A549 treated with CORT108297 at 1 μM for 4 hours (cell line): ENCODE measurements at places on chromosomes 3 and 15. TPM values are rescaled to one million over a fixed set of nuclear protein-coding genes. Genes with fewer than 3 reads are reported as not detected.

Gene RHCG
- 37.1 to 45.3 TPM (median 39.8 TPM) in 5 replicates for total RNA-seq

Gene NRG4
- total RNA-seq: 0.63 to 2.5 TPM (median 1.1 TPM) in 5 replicates

Gene MEIS2
- 7.2 to 9.3 TPM (median 8.9 TPM) in 5 replicates for total RNA-seq

Gene IQCF5
- not detected in 5 replicates for total RNA-seq

Gene CEP19
- total RNA-seq: 2.7 to 3.4 TPM (median 2.9 TPM) in 5 replicates

Gene CLDN18
- total RNA-seq: not detected in 5 replicates

Gene NEO1
- 28.9 to 36.4 TPM (median 34.9 TPM) in 5 replicates for total RNA-seq

Gene PRKCI
- 14.7 to 20.6 TPM (median 18.7 TPM) in 5 replicates for total RNA-seq

Gene ITPKA
- 1.3 to 2.5 TPM (median 2.0 TPM) in 5 replicates for total RNA-seq

Gene SH3GL3
- 0.58 to 0.80 TPM (median 0.67 TPM) in 5 replicates for total RNA-seq

Gene SENP2
- total RNA-seq: 14.4 to 26.6 TPM (median 17.2 TPM) in 5 replicates

Gene CLSTN2
- total RNA-seq: 0.02 to 0.05 TPM (median 0.03 TPM) in 5 replicates

Gene ZPLD1
- total RNA-seq: 0.03 to 0.07 TPM (median 0.05 TPM) in 4 of 5 replicates, not detected in the other

Gene IMPG2
- 0.01 TPM in 1 of 5 replicates, not detected in the others for total RNA-seq

Gene ERICH6
- total RNA-seq: 0.18 TPM in 1 of 5 replicates, not detected in the others

Gene EPHB3
- total RNA-seq: 0.29 to 0.50 TPM (median 0.30 TPM) in 5 replicates

Gene GOLGA8J
- total RNA-seq: 0.06 to 0.07 TPM (median 0.06 TPM) in 3 of 5 replicates, not detected in the others

Gene PLSCR4
- total RNA-seq: 4.7 to 6.5 TPM (median 5.2 TPM) in 5 replicates

Gene FRMD5
- total RNA-seq: 2.7 to 3.7 TPM (median 3.2 TPM) in 5 replicates

Gene PAQR5
- 88.0 to 119 TPM (median 115 TPM) in 5 replicates for total RNA-seq

Gene CFAP92
- total RNA-seq: 0.06 TPM in 1 of 5 replicates, not detected in the others

Gene TRPM1
- not detected in 5 replicates for total RNA-seq

Gene SPTBN5
- 0.17 to 0.27 TPM (median 0.24 TPM) in 5 replicates for total RNA-seq

Gene SERF2
- 459 to 728 TPM (median 704 TPM) in 5 replicates for total RNA-seq

Gene GOLGA6A
- total RNA-seq: 0.05 to 0.10 TPM (median 0.06 TPM) in 4 of 5 replicates, not detected in the other

Gene CSPG5
- total RNA-seq: 0.68 to 1.4 TPM (median 0.98 TPM) in 5 replicates

Gene ROPN1
- not detected in 5 replicates for total RNA-seq

Gene FSIP1
- total RNA-seq: 0.49 to 0.74 TPM (median 0.61 TPM) in 5 replicates

Gene SEMA3G
- total RNA-seq: 0.09 to 0.32 TPM (median 0.17 TPM) in 5 replicates

Gene CHDH
- total RNA-seq: 1.9 to 2.6 TPM (median 2.5 TPM) in 5 replicates

Gene C3orf20
- total RNA-seq: 0.02 to 0.05 TPM in 2 of 5 replicates, not detected in the others

Gene SLC22A13
- 0.05 to 0.13 TPM (median 0.08 TPM) in 5 replicates for total RNA-seq

Gene SLC9A9
- total RNA-seq: 0.18 to 0.29 TPM (median 0.25 TPM) in 5 replicates

Gene CISH
- 0.51 to 0.66 TPM (median 0.58 TPM) in 5 replicates for total RNA-seq

Gene AMT
- total RNA-seq: 0.17 to 0.65 TPM (median 0.30 TPM) in 5 replicates

Gene FAM43A
- total RNA-seq: 3.8 to 9.7 TPM (median 8.6 TPM) in 5 replicates

Gene RTP2
- total RNA-seq: not detected in 5 replicates

Gene GLDN
- 0.02 to 0.07 TPM (median 0.03 TPM) in 3 of 5 replicates, not detected in the others for total RNA-seq

Gene PLAAT1
- 0.09 to 0.14 TPM in 2 of 5 replicates, not detected in the others for total RNA-seq

Gene CPNE9
- 0.09 to 0.24 TPM (median 0.14 TPM) in 5 replicates for total RNA-seq

Gene CTXND1
- 0.01 to 0.02 TPM (median 0.01 TPM) in 3 of 5 replicates, not detected in the others for total RNA-seq

Gene GOLGA8T
- total RNA-seq: 0.90 to 1.8 TPM (median 1.7 TPM) in 5 replicates

Gene FOXB1
- not detected in 5 replicates for total RNA-seq

Gene GPR171
- total RNA-seq: not detected in 5 replicates

Gene PPM1M
- total RNA-seq: 4.7 to 6.1 TPM (median 5.1 TPM) in 5 replicates

Gene CD47
- 35.2 to 44.2 TPM (median 40.0 TPM) in 5 replicates for total RNA-seq

Gene TRAIP
- 11.9 to 16.2 TPM (median 15.3 TPM) in 5 replicates for total RNA-seq

Gene LMAN1L
- total RNA-seq: 0.03 to 0.08 TPM (median 0.08 TPM) in 3 of 5 replicates, not detected in the others

Gene GOLGA6B
- 0.05 TPM in 1 of 5 replicates, not detected in the others for total RNA-seq

Gene CPLX3
- 0.05 to 0.06 TPM in 2 of 5 replicates, not detected in the others for total RNA-seq

Gene MAGI1
- 3.2 to 4.9 TPM (median 3.7 TPM) in 5 replicates for total RNA-seq

Gene CCRL2
- 0.03 to 0.39 TPM (median 0.24 TPM) in 5 replicates for total RNA-seq
